ENCODE measurements at places on chromosomes 3 and 15.

DNA sequence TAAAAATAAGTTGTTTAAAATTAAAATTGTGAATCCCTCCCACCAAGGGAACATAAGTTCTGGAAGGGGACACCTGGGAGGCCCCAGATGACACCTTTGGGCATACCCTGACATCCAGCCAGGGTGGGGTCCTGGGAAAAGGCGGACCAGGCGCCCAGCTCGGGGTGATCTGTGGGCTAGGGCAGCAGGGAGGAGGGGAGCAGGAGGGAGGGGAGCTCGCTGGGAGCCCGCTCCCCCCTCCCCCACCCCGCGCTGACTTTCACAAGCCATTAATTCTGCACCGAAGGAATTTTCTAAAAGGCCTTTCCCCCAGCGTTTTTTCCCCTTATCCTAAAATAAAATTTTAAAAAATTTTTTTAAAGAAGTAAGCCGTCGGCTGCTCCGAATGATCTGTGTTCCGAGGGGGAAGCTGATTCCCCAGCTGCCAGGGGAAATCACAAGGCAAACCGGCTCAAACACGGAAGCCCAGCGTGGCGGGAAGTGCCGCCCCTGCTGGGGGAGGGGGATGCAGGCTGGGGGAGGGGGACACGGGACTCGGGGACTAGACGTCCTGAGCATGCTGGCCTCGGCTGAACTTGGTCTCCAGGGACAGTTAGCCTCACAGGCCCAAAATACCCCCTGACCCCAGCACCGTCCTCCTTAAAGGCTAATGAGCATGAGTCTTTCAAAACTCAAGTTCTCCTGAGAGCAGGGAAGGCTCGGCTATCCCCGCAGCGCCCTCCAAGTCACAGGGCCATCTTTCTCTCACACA is 13.9 kb downstream of the PLXND1 start:
- no peak for DNase-seq

DNA sequence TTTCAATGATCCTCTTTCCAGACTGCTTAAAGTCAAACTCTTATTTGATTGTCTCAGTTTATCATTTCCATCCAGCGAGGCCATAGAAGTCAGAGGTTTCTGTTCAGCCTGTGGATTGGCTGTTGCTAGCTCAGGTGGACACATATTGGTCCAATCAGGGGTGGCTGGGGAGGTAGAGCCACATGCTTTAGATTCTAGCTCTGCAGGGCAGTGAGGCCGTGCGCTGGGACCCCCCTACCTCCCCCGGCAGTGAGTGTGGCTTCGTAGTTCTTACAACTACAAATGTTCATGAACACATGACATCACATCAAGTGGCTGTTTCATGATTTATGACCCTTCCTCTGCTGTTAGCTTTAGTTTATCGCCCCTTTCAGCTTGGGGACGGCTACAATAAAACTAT is 18.0 kb downstream of the APOD start:
- no peak for DNase-seq

DNA sequence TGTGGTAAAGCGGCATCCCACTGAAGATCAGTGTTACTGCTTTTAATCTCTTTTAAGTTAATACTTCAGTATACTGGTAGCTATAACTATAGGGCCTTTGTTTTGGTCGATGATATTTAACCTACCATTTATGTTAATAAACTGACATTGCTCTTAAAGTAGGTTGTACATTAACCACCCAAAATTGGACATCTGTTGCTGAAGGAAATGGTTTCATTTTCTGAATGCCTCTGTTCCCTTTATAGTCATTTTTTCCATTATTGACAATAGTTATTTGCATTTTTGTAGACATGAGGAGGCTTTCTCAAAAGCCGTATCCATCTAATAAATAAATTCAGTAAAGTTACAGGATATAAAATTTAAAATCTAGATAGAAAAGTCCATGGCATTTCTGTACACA is 252.4 kb upstream of the UBE2E1 start:
- no peak for DNase-seq

GRCh38 chr3:69255928-69256327 is 130.0 kb downstream of the FRMD4B start:
- DNase-seq: no peak

GRCh38 chr15:83446417-83446816 is 724 bp upstream of the SH3GL3 start:
- no peak for DNase-seq

GRCh38 chr3:47512416-47513124 is 942 bp downstream of the ELP6 start:
- DNase-seq: no peak

DNA sequence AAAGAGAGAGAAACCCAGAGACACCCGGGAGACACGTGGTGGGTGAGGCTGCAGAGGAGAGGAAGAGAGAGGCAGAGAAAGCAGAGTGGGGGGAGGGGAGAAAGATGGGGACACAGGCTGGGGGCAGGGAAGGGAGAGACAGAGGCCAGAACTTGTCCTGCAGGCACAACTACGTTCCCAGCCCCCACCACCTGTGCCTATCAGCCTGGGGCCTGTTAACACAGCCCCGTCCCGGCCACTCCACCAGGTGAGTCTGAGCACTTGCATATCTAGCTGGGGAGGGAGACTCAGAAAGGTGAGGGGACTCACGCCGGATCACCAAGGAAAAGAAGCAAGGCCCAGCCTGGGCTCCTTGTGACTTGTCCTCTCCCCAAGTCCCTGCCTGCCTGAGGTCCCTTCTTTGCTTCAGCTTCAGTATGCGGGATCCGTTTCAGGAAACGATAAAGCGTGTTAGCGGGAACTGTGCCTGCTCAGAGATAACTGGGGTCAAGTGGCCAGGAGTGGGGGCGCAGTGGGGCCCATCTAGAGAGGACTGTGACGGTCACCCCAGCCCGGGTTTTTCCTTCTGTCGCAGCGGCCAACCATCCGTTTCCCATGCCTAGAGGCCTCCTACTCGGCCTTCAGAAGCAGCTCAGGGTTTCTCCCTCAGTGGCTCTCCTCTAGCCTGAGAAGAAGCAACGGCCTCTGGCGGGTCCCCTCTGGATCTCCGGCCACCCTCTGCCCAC is 10.3 kb downstream of the LINGO1 start:
- no peak for DNase-seq

DNA sequence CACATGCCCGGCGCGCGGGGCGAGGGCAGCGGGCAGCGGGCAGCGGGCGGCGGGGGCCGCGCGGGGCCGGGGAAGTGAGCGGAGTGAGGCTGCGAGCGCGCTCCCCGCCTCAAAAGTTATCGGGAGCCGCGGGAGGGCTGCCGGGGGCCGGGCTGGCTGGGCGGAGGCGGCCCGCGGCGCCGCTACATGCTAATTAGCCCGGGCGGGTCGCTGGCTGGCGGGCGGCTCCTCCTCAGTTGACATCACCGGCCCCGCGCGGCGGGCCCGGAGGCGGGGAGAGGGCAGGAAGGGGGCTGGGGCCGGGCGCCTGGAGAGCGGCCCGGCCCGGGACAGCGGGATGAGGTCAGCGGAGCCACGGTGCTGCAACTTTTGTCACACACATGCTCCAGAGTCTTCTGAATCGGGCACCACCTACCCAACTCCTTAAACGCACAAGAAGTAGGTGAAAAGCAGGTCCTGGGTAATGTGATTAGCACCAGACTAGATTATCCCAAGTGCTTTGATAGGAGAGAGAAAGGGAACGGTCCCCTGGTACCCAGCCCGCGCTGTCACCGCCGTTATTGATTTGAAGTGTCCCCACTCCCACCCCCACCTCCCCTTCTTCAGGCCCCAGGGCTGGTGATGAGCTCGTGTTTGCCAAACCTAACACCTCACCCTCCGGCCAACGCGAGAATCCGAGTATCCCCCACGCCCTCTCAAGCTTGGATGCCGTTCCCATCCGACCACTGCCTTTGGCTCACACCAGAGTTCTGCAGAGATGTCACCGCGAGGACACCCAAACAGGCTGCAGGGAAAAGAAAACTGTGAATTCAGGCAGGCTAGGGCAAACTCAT is at the start of gene HEG1:
HEG1 (minus strand) TSS at position 85 of the 833 bp plus-strand sequence. CDS start 107 bp downstream, outside the sequence.
- DNase-seq: no peak

GRCh38 chr3:148940983-148941382 is 50.4 kb upstream of the GYG1 start:
- no peak for DNase-seq

DNA sequence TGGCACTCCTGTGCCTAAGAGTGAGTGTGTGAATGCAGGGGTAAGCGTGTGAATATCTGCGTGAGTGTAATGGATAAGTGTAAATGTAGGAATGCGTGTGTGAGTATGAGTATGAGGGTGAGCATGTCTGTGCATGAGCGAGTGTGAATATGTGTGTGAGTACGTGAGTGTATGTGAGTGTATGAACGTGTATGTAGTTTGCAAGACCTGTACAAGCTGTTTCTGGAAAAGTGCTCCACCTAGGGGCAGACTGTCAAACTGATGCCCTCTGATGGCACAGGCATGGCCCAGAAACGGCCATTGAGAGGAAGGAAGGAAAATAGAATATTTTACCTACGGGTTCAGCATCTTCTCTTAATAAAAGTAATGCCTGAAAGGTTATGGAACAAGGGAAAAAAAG is 24.4 kb upstream of the FRMD4B start:
- peak; percentile 6 for DNase-seq

DNA sequence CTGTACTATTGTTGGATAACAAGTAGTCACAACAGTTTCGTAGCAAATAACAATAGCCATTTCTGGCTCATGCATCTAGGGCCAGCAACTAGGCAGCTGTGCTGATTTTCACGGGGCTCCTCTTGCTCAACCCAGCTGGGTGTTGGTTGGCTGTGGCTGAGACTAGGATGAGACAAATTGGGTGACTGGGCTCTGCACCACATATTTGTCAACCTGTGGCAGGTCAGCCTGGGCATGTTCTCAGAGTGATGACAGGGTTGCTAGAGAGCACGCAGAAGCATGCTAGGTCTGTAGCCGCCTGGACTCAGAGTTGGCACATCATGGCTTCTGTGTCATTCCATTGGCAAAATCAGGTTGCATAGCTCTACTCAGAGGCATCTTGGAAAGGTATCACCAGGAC is 175.9 kb downstream of the OTOL1 start:
- no peak for DNase-seq

All from NCI-H187 treated with DMSO at 0.1 percent for 48 hours (cell line).